Activated CD4-positive, alpha-beta T cell treated with anti-CD3 and anti-CD28 coated beads, Interleukin-2, Interleukin-4, amounts not matched to agents 100 ng/mL and 50 ng/mL, durations not matched to agents 16 hours and 8 hours (primary cell): ENCODE measurements at places on chromosomes 2 and 18.

DNA sequence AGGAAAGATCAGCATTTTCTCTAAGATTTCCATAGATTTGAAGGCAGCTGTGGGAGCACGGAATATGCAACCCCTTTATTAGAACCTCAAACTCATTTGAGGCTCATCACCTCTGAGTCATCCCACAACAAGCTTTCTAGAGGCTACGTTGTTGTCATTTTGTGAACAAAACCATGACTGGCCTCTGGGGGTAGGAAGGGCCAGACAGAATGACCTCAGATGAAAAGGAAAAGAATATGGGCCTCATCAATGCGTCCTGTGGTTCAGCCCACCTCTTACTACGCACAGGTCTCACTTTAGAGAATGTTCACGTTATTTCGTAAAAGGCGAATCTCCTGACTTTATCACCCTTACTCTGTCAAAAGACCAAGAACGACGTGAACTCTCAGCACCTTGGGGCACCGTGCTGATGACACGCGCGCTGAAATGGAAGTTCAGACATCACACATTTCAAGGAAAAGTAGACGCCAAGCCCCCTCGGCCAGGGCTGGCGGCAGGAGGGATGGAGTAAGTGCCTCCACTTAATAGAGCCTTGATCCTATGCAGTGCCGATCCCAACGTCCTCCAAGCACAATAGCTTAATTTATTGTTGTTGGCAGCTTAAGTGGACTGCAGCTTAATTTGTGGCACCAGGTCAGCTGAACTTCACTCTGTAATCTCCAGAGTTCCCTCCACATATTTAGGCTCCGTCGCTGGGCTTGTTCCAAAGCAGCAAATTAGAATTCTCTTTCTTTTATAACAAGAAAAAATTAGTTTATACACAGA lies 208.3 kb downstream of the EIPR1 start:
- DNase-seq = no peak

DNA sequence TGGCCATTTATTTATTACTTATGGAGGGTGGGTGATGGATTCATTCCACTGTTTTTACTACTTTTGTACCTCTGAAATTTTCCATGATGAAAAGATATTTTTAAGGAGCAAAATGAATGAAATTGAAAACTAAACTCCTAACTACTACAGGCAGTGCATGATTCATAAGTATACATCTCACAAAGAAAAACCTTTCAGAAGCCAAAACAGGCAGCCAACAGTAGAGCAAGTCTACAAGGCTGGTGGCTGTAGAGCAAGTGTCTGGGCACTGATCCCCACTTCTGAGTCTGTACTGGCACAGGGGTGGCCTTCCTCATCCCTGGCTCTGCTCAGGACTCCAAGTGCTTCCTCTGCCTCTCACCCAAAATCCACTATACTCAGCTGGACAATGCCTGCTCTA lies 8.2 kb upstream of the RMP24 start:
- DNase-seq = no peak

- no peak for DNase-seq
Observed at GRCh38 chr18:80172056-80172455, 63.0 kb downstream of the ADNP2 start.

DNA sequence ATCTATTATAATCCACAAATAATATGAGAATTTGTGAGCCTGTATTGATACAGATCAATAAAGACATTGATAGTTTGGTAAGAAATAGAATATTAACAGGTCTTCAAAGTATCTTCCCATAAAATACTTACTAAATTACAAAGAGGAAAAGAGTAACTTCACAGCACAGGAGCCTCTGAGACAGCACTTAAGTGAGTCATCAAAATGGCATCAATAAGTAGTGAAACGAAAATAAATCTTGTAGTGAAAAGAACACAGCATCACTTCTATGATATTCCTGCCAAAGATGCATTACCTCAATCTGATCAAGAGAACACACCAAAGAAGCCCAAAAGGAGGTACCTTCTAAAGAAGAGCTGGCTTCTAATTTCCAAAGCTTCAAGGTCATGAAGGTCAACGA lies 116.4 kb downstream of the CBLN2 start:
- DNase-seq = no peak

DNA sequence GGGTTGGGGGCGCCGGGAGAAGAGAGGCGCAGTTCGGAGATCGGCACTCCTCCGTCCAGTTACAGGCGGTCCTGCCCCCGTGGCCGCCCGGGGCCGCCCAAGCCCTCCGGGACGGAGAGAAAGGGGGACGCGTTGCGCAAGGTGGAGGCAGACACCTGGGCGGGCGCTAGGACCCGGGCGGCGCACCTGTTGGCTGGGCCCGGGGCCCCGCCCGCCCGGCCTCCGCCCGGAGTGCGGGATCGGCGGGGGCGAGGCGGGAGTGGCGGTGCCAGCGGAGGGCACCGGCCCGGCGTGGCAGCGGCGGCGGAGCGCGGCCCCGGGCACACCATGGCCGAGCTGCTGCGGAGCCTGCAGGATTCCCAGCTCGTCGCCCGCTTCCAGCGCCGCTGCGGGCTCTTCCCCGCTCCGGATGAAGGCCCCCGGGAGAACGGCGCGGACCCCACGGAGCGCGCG lies at the start of gene SGPP2:
Gene SGPP2, plus strand, starts transcription at position 268 of the 453 bp plus-strand sequence. Its CDS starts 60 bp downstream, at position 328.
- DNase-seq = no peak

GRCh38 chr2:224400886-224401632 lies 848 bp downstream of the FAM124B start:
- no peak for DNase-seq

DNA sequence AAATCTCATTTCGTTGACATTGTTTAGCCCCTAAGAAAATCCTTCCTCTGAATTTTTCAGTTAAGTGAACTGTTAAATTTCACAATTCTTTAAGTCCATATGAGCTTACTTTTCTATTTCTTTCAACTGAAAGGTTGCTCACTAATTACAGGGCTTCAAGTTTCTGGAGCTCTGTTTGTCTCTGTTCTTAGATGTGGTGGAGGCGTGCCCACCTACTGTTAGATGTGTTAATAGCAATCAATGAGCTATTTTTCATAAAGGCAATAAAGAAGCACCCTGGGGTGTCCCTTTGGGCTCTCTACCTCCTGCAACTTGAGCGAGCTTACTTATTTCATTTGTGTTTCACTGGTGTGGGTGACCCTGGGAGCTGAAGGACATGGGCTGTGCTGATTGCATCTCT lies 25.0 kb downstream of the CREG2 start:
- DNase-seq = no peak

- DNase-seq = no peak
Observed at GRCh38 chr2:134574611-134575330, 144.0 kb downstream of the TMEM163 start.

- no peak for DNase-seq
Observed at GRCh38 chr2:29495068-29495467, 379.9 kb downstream of the CLIP4 start.

- no peak for DNase-seq
Observed at GRCh38 chr18:42545825-42546224, 569.7 kb downstream of the RIT2 start.

DNA sequence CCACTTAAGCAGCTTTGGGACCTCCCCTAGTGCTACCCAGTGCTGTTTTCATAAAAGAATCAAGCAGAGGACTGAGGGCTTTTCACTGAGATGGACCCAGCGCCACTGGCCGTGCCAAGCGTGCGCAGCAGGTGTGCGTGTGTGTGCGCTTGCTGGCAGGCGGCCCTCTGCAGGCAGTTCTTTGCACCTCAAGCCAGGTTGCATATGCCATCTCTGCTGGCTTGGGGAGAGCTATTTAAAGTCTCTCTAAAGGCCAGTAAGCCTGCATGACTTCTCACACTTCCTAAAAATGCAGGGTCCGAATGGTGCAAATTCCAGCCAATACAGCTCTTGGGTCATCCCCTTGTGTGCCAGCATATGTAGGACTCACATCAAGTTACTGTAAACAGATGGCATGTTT lies 255.5 kb downstream of the RNF152 start:
- DNase-seq = no peak

DNA sequence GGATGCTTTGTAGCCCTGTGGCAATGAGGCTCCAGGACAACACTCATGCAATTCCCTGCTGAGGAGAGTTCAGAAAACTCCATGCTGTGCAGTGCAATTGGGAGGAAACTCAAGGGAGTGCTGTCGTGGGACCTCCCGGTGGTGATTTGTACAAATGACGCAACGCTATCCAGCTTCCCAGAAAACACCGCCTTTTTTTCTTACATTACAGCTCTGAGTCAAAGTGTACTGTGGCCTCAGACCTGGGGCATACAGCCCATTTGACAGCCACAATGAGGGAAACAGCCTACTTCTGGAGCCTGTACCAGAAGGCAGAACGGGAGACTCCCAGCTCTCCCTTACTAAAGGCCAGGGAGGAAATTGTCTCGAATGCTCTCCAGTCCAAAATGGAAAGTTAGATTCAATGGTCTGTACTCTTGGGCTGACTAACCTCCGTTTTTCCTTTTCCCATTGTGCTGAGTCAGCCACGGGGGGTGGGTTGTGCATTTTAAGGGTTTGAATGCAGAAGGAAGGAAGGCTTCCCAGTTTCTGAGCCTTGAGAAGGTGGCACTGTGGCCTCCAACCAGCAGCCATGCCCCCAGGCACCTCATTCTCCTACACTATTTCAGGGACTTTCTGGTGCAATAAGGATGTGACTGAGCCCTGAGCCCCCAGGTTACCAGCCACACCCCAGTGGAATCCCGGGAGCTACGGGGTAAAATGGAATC lies 16.4 kb upstream of the CYP1B1 start:
- DNase-seq = no peak

GRCh38 chr18:77124452-77124922 lies 8.1 kb downstream of the MBP start:
- DNase-seq = peak; percentile 73

- DNase-seq = no peak
Observed at GRCh38 chr2:118102433-118103082, 14.3 kb downstream of the INSIG2 start.

DNA sequence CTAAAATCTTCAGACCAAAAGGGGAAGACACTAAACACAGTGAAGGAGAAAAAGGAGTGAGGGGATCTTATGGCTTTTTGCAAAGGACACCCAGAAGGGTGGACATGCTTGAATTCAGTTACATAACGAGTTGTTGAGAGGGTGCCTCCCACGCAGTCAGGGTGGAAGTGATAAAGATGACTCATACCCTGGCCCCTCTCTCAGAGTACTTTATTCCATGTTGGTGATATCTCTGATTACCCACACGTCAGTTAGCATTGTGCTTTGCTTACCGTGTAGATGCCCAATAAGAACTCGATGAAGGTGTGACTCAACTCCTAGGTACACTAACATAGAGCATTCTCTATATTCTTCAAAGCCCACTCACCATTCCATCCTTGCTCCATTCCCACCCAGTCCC lies 44.4 kb downstream of the EN1 start:
- DNase-seq = no peak

- DNase-seq = no peak
Observed at GRCh38 chr2:70718241-70718640, 49.8 kb downstream of the ADD2 start.

GRCh38 chr2:15939854-15940660 lies at the start of gene MYCN:
Gene MYCN, plus strand, starts transcription at chr2:15940550. Its CDS starts 1,515 bp downstream, at chr2:15942065.
- peak; percentile 32 for DNase-seq

DNA sequence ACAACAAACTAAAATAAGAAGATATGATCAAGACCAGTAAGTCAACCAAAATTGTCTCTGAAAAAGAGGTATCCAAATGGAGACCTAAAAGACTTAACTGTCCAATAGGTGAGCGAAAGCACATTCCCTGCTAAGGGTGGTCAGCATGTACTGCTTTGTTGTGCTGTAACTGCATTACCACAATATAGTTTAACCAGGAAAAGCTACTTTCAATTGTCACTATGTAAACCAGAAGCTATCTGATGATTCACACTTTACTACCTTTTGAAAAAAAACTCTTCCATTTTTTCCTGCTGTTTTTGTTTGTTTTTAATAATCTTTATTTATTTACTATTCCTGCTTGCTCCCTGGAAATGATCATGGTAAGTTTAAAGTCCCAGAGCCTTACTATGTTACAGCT lies 36.1 kb downstream of the ASXL2 start:
- DNase-seq = no peak

DNA sequence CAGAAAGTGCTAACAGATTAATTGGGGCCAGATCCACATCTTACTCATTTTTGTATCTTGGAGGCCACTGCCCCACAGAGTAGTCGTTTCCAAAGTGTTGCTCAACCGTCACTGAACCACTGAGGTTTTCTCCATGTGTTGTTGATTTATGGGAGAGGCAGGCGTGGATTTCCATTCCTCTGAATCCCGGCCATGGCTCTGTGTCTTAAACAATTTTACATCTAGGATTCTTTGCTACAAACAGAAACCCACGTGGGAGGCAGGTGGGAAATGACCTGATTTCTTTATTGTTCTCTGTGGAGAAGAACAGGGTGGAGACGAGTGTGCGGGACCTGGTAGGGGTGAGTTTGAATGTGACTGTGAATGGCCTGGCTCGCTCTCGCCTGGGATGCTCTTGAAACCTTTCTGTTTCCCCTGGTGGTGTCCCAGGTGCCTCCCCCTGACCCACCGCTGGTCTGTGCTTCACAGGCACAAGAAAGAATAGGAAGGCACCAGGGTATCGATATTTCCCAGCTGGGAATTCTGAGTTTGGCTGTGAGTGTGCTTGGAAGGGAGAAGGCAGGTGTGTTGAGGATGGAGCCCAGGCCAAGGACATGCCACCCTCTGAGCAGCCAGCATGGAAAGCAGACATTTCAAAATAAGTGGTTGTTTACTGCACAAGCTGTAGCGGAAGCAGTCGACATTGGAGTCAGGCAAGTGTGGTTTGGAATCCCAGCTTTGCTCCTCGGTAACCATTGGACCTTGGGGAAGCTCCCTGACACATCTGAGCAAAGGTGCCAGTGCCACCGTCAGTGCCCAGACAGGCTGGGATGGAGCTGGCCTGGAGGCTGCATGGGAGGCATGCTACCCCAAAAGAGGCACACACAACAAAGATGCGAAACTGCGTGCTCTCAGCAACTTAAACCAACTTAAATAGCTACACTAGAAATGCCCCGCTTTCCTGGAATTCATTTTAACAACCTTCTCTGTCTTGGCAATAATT lies 50.0 kb downstream of the LPIN1 start:
- DNase-seq = no peak

- no peak for DNase-seq
Observed at GRCh38 chr2:158567208-158567607, 110.5 kb downstream of the PKP4 start.

GRCh38 chr18:49024804-49025421 lies 74.1 kb upstream of the SMAD7 start:
- DNase-seq = no peak

GRCh38 chr2:225894236-225894980 lies 494.9 kb downstream of the NYAP2 start:
- no peak for DNase-seq

DNA sequence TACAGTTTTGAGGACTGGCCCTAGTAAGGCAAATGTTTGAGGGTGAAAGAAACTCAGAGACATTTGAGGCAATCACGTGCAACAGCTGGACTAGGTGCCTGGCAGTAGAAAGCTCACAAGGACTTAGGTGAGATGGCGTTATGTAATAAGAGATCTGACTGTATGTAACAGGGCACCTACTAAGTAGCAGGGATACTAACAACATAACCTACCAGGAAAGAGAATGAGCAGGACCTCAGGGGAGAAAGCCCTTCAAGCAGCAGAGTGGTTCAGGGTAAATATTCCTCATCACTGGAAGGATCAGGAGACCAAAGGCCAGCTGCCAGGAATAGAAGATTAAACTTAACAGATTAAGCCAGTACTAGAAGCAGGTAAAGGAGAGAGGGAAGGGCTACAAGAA lies 53.4 kb downstream of the ARHGAP15 start:
- DNase-seq = no peak
